ENCODE measurements at places on chromosomes 12 and 14.

DNA sequence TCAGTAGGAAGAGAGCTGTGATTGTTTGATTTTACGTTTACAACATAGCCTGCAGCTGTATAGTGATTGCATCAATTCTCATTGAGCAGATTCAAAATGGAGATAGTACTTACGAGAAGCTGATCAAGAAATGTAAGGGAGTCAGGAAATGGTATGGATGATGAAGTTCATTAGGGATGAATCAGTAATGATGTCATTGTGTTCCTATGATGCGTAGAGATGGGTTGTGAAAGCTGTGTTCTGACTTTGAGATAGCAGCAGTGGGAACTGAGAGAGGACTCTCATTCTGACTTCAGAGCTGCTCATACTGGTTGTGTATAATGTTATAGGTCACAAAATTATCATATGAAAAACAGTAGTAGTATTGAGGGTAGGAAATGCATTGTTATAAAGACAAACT, 44.0 kb downstream of the TTLL5 start:
- no peak for DNase-seq

DNA sequence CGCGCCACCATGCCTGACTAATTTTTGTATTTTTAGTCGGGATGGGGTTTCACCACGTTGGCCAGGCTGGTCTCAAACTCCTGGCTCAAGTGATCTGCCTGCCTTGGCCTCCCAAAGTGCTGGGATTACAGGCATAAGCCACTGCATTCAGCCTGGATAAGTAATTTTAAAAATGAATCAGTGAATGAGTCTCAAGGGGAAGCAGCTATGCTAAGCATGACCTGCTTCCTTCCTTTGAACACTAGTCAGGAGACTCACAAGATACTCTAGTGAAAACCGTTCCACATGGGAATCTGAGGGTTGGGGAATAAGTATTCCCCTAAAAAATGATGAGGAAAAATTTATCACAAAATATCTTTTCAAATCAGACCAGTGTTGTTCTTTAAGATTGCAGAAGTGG, 10.7 kb upstream of the FAM234B start:
- DNase-seq: no peak

DNA sequence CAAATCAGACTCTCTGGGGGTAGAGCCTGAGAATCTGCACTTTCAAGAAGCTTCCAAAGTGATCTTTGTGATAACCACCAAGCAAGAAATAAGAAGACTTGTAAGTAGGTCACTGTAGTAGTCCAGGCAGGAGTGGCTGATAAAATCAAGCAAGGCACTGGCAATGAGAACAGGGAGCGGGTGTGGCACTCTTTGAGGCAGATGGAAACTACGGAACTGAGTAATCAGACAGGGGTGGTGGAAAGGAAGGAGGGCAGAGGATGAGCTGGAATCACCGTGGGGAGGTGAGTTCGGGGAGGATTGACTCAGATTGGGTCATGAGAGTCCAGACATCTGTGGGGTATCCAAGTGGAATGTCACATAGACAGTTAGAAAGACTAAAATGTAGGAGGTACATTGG, 44.4 kb upstream of the PLXNC1 start:
- no peak for DNase-seq

GRCh38 chr12:26692407-26692806, 140.6 kb downstream of the ITPR2 start:
- no peak for DNase-seq

DNA sequence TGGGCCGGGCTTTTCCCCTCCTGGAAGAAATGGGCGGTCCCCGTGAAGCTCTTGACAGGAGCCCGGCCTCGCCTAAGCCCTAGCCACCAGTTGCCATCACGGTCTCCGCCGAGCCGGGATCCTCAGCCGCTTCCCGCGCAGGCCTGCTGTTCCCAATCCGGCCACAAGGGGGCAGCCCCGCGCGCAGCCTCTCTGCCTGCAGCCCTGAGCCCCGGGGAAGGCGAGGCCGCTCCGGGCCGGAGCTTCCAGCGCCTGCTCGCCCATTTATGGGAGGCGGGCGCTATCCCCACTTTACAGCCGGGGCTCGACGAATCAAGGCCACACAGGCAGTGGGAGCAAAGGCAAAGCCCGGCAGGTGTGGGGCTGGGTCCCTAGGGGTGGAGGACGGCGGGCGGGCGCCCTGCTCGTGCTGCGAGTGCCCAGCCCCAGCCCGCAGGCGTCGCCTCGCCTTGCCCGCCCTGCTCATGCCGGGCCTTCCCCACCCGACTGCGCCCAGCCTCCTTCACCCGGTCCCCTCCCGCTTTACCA, 61.5 kb downstream of the LGMN start:
- DNase-seq: peak; percentile 44

DNA sequence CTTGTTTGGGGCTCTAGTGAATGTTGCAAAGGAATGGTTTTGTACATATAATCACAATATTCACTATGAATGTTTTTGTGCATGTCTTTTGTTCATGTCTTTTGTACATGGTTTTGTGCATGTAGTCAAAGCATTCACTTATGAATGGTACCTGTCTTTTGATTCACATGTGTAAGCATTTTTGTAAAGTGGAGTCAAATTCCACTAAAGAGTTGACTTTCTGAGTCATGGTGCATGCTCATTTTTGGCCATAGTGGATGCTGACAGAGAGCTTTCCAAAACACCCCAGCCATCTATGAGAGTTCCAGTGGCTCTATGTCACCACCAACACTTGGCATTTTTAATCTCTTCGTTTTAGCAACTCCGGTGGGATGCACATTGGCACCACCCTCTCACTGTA, 1185.9 kb upstream of the TMEM132C start:
- no peak for DNase-seq

- peak; percentile 42 for DNase-seq
These were observed 55.5 kb downstream of the SLC16A7 start for GRCh38 chr12:59651229-59651920.

GRCh38 chr12:122126713-122127597, 47.1 kb downstream of the IL31 start:
- DNase-seq: no peak

DNA sequence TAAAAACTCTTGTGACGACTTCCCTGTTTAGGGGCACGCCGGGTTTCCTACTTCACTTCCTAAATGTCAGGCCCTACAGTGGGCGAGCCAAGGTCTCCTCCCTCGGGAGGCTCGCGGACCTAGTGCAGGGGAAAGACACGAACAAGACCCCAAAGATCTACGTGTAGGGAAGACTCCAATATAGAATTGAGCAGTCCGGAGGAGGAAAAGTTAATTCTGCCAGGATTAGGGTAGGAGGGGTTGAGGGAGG, 564 bp downstream of the ATXN3 start:
- DNase-seq: peak; percentile 63

GRCh38 chr12:66170606-66171005, 810 bp upstream of the TMBIM4 start:
- no peak for DNase-seq

GRCh38 chr14:50407111-50407812, 10.6 kb upstream of the CDKL1 start:
- DNase-seq: no peak

Data from common myeloid progenitor, CD34-positive (primary cell).